ENCODE measurements at places on chromosomes 16 and 17.

GRCh38 chr17:59634632-59635541 lies 15.2 kb downstream of the CLTC start:
- DNase-seq: no peak

DNA sequence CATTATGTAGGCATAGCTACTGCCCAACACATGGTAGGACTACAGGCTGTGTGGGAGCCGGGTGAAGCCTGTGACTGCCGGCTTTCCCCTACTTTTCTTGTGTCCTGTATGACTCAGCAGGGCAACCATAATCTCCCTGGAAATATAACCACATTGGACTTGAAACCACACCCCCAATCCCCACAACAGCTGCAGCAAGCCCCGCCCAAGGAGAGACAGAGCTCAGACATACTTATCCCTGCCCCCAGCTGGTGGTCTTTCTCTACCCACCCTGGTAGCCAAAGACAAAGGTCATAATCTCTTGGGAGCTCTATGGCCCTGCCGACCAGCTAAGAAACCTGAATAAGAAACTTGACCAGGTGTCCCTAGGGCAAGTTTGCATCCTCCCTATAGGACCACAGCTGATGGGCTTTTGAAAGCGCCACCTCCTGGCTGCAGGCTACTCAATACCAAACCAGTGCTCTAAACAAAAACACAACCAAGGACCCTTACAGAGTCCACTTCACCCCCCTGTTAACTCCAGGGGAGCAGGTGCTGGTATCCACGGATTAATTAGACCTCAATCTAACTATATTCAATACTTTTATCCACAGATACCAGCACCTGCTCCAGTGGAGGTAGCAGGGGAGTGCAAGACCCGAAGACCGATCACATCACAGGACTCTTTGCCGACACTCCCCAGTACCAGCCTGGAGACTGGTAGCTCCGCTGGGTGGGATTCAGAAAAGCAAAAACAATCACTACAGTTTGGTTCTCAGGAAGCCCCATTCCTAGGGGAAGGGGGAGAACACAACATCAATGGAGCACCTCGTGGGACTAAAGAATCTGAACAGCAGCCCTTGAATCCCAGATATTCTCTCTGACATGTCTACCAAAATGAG lies 91.2 kb downstream of the IRX5 start:
- no peak for DNase-seq

- no peak for DNase-seq
These were observed 6.8 kb downstream of the RSPRY1 start for GRCh38 chr16:57192720-57193486.

DNA sequence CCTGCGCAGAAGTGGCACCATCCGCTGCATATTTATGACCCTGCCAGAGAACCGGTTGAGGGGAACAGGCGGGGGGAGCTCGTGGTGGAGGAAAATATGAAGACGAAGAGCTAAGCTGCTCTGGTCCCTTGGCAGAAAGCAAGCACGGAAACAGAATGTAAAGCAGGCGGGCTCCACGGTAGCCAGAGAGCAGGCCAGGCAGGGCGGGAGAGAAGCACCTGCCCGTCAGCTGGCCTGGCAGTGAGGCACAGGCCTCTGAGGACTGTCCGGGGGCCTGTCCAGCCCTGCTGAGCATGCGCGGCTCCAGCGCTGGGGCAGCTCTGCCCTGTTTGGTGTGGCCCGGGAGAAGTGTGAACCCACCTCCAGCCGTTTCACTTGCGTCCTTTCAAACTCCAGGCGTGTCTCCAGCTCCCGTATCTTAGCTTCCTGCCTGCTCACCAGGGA lies 46.7 kb downstream of the PIPOX start:
- no peak for DNase-seq

All from effector memory CD8-positive, alpha-beta T cell (primary cell).